Kasumi-1 (cell line): ENCODE measurements at places on chromosomes 2 and 18.

GRCh38 chr2:184270660-184271059, 327.7 kb upstream of the ZNF804A start:
- DNase-seq = no peak

- DNase-seq = no peak
Observed at GRCh38 chr2:234905547-234906265, 46.1 kb upstream of the SH3BP4 start.

GRCh38 chr2:235468978-235469655, 24.7 kb upstream of the AGAP1 start:
- no peak for DNase-seq

- no peak for DNase-seq
Observed at GRCh38 chr2:902584-902983, 48.1 kb upstream of the SNTG2 start.

GRCh38 chr2:239457586-239458445, 57.0 kb upstream of the HDAC4 start:
- no peak for DNase-seq

DNA sequence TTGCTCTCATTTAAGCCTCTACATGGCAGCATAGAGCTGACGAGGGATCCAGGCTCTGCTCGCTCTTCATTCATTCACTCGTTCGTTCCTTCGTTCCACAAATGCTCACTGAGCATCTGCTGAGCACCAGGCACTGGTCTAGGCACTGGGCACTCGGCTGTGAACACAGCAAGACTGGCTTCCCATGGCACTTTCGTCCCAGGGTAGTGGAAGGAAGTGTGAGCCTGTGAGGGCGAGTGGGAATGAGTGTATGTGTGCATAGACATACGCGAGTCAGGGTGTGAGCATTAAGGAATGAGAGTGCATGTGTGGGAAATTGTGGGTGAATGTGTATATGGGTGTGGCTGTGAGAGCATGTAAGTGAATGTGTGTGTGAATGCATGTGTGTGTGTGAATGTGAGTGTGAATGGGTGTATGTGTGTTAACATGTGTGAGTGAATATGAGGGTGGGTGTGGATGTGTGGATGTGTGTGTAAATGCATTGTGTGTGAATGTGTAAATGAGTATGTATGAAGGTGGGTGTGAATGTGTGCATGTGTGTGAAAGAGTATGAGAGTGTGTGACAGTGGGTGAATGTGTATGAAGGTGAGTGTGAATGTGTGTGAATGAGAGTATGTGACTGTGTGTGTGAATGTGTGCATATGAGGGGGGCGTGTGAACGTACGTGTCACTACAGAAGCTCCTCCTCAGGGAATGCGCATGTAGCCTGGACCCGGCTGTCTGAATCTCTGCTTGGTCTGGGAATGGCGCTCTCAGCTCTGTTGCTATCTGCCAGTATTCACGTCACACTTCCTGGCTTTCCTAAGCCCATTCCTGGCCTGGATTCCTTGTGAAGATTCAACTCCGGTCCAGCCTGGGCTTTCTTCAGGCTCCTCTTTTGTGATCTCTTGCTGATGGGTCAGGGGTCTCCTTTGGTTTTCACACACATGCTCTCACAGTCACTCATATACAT, 28.8 kb downstream of the SNORC start:
- DNase-seq = no peak

DNA sequence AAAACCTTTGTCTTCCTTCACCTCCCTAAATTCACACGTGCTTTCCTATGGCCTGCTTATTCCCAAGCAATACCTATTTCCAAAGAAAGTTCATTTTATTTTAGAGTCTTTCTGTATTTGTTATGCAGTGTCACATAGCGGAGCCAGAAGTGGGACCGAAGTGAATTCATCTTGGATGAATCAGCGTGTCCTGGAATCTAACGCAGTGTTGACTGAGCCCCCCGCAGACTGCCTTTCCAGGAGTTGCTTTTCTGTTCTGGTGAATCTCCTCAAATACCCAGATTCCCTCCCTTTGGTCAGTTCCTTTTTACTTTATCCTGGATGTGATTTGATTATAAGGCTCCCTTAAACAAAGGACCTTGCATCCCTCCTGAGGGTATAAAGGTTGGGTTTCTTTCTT, 10.8 kb downstream of the ALPP start:
- DNase-seq = no peak
